ENCODE measurements at places on chromosomes 12 and 14.

DNA sequence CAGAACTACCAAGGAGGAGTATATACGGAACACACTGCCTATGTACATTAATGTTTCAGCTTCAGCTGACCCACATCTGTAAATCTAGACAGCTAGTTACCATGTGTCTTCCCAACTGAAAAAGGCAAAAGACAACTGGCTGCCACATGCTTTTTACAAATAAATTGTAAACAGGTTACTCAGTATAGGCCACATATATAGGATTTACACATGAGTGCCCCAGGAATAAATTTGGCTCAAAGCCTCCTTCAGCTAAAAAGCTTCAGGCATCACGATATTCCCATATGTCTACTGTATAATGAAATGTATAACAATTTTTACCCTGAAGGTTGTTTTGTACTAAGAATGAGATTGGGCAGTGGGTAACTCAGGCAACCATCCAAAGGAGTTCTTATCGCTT lies 175.9 kb upstream of the BMP4 start:
- no peak for DNase-seq

DNA sequence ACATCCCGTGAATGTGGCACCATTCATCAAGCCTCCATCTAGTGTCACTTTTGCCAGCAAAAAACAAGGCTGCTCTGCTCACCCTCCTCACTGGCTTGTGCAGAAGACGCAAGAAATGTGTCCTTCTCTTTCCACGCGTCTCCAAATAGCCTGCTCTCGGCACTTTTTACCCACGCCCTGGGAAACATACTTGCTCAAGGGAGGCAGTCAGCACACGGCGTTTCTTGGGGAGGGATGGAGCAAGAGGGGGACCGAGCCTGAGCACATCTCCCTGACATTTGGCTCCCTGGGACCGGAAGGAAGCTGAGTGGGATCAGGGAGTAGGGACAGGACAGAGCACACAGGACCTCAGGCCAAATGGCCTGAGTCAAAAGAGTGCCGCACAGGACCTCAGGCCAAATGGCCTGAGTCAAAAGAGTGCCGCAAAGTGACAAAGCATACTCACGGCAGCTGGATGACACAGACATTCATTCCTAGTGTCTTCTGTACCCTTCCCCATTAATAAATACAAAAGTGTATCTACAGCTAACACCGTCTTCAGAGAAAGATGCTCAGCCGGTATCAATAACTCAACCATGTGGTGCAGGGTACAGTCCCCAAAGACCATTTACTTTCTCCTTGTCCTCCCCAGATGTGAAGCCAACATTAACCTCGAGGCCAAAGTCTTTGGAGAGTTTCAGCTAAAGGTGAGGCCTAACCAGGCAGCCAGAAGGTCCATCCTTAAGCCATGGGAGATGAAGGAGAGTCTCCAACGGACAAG lies 7.1 kb downstream of the BCL11B start:
- DNase-seq, result no peak

GRCh38 chr12:68227356-68227755 lies 1.7 kb upstream of the IL26 start:
- no peak for DNase-seq

- no peak for DNase-seq
Observed at GRCh38 chr12:8819666-8819980, 2.8 kb upstream of the A2ML1 start.

DNA sequence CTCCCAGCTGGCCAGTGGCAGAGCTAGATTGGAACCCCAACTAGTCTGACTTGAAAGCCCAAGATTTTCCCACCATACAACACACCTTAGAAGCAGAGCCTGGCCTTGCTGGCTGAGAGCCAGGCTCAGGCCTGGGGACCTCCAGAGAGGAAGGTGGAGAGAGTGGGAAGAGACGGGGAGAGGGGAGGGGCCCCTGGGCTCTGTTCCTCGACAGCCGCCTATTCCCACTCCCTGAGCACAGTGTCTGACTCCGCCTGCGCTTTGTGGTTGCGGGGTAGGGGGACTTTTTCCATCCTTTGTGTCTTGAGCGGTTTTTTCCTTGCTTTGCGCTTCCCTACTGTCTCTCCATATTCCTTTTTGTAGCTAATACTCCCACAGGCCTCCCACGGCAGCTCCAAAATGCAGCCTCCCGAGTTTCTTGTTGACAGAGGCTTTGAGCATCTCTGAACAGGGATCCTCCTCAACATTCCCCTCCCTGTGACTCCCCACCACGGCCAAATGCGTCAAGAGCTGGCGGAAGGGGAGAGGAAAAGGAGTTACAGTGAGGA lies 4.0 kb upstream of the KCNH3 start:
- DNase-seq, result no peak

- DNase-seq, result no peak
Observed at GRCh38 chr14:89212386-89213235, 204.4 kb downstream of the FOXN3 start.

GRCh38 chr14:103107941-103108748 lies 13.6 kb downstream of the EXOC3L4 start:
- DNase-seq, result no peak

DNA sequence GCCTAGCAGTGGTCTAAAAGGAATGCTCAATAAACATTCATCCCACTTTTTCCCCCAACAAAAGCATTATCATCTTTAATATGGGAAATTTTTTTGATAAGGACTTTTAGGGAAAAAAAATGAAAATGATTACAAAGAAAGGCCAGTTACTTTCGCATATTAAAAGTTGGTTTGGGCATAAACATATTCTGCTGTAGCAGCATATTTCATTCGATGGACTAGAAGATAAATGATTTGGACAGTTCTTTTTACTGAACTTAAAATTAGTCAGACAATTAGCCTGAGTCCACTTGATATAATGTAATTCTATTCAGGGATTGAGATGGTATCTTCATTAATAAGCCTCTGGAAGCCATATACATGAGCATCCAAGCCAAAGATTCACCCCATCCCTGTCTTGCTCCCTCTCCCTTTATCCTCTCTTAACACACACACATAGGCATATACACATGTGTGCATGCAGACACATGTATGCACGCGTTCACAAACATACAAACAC lies 299.1 kb downstream of the NUAK1 start:
- DNase-seq, result no peak

- DNase-seq, result no peak
Observed at GRCh38 chr12:12439636-12440035, 82.8 kb downstream of the BORCS5 start.

DNA sequence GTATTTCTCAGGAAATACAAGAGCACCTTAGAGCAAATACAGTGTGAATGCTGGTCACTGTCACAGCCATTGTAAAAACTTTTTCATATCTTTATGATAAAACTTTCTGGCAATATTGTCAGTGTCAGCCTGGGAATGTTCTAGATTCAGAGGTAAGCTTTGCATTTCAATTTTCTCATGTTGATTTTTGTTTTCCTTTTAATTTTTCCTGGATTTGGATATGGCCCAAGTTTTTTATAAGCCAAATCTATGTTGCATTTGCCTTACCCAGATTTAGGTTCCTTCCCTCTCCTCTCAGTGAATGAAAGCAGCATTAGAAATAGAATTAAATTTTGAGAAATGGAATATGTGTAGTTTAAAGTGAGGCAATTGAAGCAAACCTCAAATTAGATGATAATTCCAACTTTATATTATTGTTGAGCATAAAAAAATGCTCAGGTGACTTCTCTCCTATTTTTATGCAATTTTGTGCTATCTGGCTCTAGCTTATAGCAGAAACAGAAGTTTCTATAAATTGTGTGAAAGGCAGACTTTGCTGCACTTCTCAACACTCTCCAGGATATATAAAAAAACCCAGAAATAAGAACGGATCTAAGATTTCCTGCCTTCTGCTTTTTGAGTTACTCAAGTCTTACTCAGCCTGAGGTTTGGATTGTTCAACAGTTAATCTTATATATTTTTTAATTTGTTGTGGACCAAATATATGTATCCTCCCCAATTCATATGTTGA lies 368.2 kb upstream of the PRICKLE1 start:
- no peak for DNase-seq

GRCh38 chr12:61504396-61505080 lies 755.7 kb upstream of the USP15 start:
- no peak for DNase-seq

DNA sequence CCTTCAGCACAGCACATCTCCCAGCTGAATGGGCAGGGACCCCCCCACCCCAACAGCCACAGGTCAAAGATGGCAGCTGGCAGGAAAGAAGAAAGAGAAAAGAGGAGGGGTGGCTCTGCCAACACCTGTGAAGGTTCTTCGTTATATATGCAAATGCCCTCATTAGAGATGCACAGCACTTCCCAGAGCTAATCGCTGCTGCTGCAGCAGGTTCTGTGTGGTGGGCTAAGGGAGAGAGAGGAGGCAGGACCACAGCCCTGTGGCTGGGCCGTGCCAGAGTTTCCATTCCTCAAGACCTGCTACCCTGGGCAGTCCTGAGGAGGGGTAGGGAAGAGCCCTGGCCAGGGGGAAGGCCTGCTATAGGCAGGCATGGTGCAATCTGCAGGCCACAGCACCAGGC lies 28.7 kb downstream of the SMUG1 start:
- no peak for DNase-seq

- no peak for DNase-seq
Observed at GRCh38 chr14:69943084-69943780, 64.0 kb downstream of the SMOC1 start.

DNA sequence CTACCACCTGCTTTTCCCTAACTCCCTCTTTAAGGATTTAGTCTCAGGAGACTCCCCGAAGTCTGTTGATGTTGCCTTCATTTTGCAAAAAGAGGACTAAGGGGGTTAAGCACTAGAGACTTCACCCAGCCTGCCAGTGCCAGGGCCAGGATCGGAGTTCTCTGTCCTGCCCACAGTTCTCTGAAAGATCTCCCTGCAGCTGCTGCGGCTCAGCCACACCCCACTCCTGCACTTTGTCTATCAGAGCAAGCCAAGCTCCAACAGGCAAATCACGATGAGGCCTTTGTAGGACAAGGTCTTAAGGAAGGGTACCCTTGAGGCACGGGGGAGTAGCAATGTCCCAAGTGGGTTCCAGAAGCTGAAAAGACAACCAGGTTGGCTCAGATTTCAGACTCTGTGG lies 148.8 kb upstream of the EGLN3 start:
- DNase-seq, result no peak

- no peak for DNase-seq
Observed at GRCh38 chr12:114774197-114774596, 90.2 kb upstream of the TBX3 start.

All from stimulated activated CD8-positive, alpha-beta memory T cell treated with anti-CD3 and anti-CD28 coated beads, Interleukin-7, amount 100 ng/mL, for 1 hour (primary cell).